ENCODE measurements at places on chromosomes 1 and 21. TPM values are rescaled to one million over a fixed set of nuclear protein-coding genes. Genes with fewer than 3 reads are reported as not detected.

DNA sequence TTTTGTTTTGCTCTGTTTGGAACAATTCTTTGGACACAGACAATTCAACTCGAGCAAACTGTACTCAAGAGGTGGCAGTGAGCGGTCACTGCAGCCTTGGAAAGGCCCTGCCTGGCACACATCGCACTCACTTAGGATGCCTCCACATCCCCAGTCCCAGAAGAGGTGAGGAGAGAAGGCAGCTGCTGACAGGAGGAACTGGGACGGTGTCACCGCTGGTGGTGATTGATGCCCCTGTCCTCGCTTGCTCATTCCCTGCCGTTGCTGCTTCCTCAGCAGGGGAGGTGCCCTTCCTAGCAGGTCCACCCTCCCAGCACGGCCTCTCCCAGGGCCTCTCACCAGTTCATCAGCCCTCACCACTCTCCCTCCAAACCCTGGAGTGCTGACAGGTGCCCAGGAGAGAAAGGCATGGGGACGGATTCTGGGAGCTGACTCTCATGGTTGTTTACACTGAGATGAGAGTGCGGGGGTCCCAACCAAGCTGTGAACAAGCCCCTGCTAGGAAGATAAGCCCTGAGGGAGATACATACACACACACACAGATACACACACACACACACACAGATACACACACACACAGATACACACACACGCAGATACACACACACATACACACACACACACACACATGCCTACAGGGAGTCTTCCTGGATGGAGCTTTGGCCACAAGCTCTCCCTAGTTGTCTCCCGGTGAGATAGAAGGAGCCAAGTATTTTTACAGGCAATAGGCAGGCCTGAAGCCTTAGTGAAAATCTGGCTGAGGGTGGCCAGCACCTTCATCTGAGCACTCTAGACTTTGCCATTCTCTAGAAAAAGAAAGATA is 101.1 kb downstream of the CDC7 start:
- no peaks in the 10 kb centered on the region for H3K27me3 ChIP-seq
- H3K27ac ChIP-seq = peak overlapping the region; percentile 57
- no peak for DNase-seq

DNA sequence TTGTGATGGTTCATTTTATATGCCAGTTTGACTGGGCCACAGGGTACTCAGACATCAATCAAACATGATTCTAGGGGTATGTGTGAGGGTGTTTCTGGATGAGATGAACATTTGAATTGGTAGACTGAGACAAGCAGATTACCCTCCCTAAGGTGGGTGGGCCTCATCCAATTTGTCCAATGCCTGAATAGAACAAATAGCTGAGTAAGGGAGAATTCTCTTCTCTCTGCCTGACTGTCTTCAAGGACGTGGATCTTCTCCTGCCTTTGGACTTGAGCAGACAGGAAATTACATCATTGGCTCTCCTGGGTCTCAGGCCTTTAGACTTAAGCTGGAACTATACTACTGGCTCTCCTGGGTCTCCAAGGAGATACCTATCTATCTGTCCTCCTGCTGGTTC is 64.4 kb downstream of the SUSD4 start:
- no peak for DNase-seq
- H3K27me3 ChIP-seq = no peaks in the 10 kb centered on the region
- H3K4me1 ChIP-seq = no peaks in the 10 kb centered on the region
- H3K27ac ChIP-seq = no peak overlapping the region
- no peaks in the 10 kb centered on the region for H3K36me3 ChIP-seq

- no peaks in the 10 kb centered on the region for H3K27me3 ChIP-seq
- DNase-seq = no peak
- no peaks in the 10 kb centered on the region for H3K36me3 ChIP-seq
- H3K4me3 ChIP-seq = no peak overlapping the region
- H3K4me1 ChIP-seq = no peaks in the 10 kb centered on the region
Measured at GRCh38 chr1:186289943-186290545, 85.0 kb downstream of the TPR start.

- H3K4me3 ChIP-seq = no peak overlapping the region
- H3K4me1 ChIP-seq = no peaks in the 10 kb centered on the region
- no peaks in the 10 kb centered on the region for H3K27me3 ChIP-seq
- no peak overlapping the region for H3K27ac ChIP-seq
- no peak for DNase-seq
Measured at GRCh38 chr1:173295391-173295790, 88.3 kb upstream of the TNFSF4 start.

- peaks cover 4% of the 10 kb centered on the region for H3K36me3 ChIP-seq
- H3K27ac ChIP-seq = peak overlapping the region; percentile 100
- no peak for DNase-seq
- peaks cover 50% of the 10 kb centered on the region for H3K4me1 ChIP-seq
- peak overlapping the region; percentile 100 for H3K4me3 ChIP-seq
- no peaks in the 10 kb centered on the region for H3K27me3 ChIP-seq
Measured at GRCh38 chr1:91020486-91020885, 1.3 kb downstream of the ZNF644 start.

- H3K36me3 ChIP-seq = peaks cover 21% of the 10 kb centered on the region
- DNase-seq = no peak
- H3K4me1 ChIP-seq = no peaks in the 10 kb centered on the region
- H3K27ac ChIP-seq = no peak overlapping the region
- no peak overlapping the region for H3K4me3 ChIP-seq
Measured at GRCh38 chr1:32040711-32041110, 27.0 kb downstream of the KHDRBS1 start.

DNA sequence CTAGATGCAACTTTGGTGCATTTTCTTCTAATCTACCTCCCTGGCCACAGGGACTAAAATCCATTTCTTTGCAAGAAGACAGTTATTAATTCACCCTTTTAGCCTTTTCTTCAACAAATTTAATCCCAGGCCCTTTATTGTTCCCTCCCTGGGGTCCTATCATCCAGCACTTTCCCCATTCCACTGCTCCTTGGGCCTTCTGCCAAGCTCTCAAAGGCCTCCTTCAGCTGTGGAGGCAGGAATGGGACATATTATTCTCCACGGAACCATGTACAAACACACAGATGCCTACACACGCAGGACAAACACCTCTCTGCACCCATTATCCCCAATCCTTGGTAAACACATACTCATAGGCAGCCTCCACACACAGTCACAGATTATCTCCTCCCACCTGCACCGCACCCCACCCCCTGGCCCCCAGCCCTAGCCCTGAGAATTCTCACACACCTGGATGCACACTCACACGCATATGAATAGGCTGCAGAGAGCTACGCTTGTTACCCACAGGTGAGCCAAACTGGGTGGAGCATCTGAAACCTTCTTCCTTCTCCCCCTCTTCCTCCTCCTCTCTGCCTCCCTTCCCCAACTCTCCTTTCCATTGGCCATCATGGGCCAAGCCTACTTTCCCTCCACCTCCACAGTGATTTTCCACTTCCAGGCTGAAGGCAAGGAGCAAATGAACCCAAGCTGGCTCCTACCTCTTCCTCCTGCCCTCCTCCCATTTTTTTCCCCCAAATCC is 11.7 kb downstream of the TAGLN2 start:
- no peaks in the 10 kb centered on the region for H3K27me3 ChIP-seq
- H3K4me1 ChIP-seq = peaks cover 26% of the 10 kb centered on the region
- H3K36me3 ChIP-seq = no peaks in the 10 kb centered on the region
- H3K27ac ChIP-seq = no peak overlapping the region
- no peak overlapping the region for H3K4me3 ChIP-seq

DNA sequence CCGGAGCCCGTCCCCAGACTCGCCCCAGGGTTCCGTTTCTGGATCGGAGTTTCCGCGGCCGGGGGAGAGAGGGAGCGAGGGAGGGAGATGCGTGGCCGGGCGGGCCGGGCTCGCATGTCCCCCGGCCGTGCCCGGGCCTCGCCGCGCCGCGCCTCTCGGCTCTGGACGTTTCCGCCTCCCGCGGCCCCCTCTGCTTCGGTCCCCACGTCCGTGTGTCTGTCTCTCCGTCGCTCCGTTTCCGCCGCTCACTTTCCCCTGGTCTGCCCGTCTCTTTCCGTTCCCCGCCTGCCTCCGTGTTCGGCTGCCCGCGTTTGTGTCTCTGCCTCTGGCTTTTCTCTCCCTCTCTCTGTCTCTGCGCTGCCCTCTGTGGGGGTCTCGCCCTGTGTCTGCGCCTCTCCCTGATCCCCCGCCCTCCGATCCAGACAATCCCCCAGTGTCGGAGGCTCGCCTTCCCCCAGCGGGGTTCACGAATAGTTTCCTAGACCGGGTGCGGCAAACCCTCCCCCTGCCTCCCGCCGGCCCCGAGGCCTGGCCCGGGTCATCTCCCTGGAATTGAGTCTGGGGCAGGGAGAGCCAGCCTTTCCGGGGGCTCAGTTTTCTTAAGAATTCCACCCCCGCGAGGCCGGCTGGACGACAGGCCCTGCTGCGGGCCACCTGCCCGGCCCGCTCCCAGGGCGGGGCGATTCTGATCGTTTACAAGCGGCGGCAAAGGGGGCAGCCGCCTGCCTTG is 735 bp downstream of the NBL1 start:
- peaks cover 65% of the 10 kb centered on the region for H3K27me3 ChIP-seq
- peak overlapping the region; percentile 87 for H3K27ac ChIP-seq
- no peaks in the 10 kb centered on the region for H3K36me3 ChIP-seq
- peaks cover 8% of the 10 kb centered on the region for H3K4me1 ChIP-seq

GRCh38 chr1:248695451-248696132 is 7.0 kb downstream of the OR14I1 start:
- no peak for DNase-seq
- no peaks in the 10 kb centered on the region for H3K27me3 ChIP-seq
- no peaks in the 10 kb centered on the region for H3K4me1 ChIP-seq
- H3K36me3 ChIP-seq = peaks cover 12% of the 10 kb centered on the region
- H3K27ac ChIP-seq = no peak overlapping the region

DNA sequence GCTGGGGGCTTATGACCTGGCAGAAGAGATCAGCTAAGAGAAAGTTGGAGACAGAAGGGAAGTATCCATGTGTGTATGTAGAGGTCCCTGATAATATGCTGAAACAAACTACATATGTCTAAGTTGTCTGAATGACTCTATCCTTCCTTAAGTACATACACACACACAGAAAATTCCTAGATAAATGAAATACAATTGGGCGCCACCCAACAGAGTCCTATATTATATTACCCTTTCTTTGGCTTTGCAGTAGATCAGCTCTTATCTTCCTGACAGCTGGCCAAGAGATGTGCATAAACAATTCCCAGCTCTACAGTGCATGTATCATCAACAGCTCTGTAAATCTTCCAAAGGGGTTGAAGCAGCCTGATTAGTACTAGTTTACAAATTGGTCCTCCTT is 40.1 kb downstream of the SORT1 start:
- no peak overlapping the region for H3K27ac ChIP-seq
- DNase-seq = no peak
- H3K36me3 ChIP-seq = no peaks in the 10 kb centered on the region
- no peak overlapping the region for H3K4me3 ChIP-seq
- H3K4me1 ChIP-seq = no peaks in the 10 kb centered on the region

- H3K27me3 ChIP-seq = peaks cover 11% of the 10 kb centered on the region
- H3K27ac ChIP-seq = peak overlapping the region; percentile 7
Measured at GRCh38 chr1:111565079-111565478, 54.5 kb upstream of the RAP1A start.

DNA sequence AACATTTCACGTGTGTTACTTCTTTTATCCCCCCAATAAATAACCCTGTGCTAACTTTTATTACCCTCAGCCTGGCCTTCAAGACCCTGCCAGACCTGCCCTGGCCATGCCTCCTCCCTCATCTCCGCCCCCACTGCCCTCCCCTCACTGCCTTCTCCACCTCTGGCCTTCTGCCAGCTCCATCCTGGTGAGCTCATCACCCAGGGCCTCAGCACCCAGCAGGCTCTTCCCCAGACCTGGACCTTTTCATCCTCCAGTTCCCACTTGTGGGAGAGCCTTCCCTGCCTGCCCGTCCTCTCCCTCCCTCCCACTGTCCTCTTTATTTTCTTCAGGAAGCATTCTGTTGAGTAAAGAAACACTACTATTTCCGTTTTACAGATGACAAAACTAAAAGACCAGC is 72.0 kb downstream of the SLC66A1 start:
- H3K27ac ChIP-seq = no peak overlapping the region

DNA sequence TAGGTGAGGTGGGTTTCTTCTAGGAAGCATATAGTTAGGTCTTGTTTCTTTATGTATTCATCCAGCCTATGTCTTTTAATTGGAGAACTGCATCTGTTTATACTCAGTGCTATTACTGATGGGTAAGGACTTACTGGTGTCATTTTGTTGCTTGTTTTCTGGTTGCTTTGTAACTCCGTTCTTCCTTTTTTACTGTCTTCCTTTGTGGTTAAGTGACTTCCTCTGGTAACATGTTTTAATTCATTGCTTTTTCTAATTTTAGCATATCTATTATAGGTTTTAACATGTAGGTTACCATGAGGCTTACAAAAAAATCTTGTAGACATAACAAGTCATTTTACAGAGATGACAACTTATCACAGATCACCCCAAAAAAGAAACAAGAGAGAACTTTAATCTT is 160.8 kb downstream of the VAV3 start:
- H3K4me3 ChIP-seq = no peak overlapping the region
- peaks cover 3% of the 10 kb centered on the region for H3K36me3 ChIP-seq
- DNase-seq = no peak
- no peak overlapping the region for H3K27ac ChIP-seq

GRCh38 chr1:87108814-87109411 is 194.5 kb downstream of the HS2ST1 start:
- no peak for DNase-seq
- H3K27me3 ChIP-seq = no peaks in the 10 kb centered on the region
- peaks cover 23% of the 10 kb centered on the region for H3K4me1 ChIP-seq
- H3K27ac ChIP-seq = no peak overlapping the region

DNA sequence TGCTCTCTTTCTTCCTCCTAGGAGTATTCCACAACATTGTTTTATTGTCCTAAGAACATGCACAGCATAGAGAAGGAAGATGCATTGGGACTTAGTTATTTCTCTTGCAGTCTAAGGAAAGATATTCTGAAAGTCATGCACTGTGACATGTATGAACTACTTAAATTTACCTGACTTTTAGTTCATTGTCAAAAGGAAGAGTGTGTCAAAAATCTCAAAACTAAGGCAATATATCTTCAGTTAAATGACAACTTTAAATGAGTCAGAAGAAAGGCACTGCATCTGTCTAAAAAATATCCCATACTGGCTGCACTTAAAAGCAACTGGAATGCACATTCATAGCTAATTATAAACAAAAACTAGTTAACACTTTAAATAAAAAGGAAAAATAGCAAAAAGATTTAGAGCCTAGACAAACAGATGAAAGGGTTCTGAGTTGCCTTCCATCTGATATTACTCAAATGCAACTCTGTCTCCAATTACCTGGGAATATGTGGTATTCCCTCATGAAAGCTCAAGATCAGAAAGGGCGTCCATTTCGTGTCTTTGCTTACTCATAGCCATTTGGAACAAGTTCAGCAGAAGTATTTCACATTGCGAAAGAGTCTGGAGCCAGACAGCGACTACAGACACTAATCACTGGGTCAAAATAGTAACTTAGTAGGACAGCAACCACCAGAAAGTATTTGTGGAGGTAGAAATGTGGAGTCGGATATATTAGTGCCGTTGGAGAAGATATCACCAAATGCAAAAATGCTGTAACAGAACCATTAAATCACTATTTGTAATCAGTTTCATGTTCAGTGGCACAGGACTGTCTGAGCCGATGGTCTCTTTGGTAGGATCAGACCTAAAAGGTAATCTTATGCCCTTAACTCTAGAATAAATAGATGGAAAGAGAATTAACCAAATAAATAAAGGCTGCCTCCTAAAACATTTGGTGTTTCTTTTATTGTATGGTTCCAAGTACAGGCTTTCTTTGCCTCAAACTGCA is 225.7 kb downstream of the GREM2 start:
- H3K4me1 ChIP-seq = no peaks in the 10 kb centered on the region
- H3K27me3 ChIP-seq = no peaks in the 10 kb centered on the region
- H3K36me3 ChIP-seq = peaks cover 12% of the 10 kb centered on the region
- no peak overlapping the region for H3K4me3 ChIP-seq

The SPRR2A gene
- not detected for total RNA-seq

The FAM43B gene
- total RNA-seq = 0.75 TPM

The PRAMEF10 gene
- total RNA-seq = not detected

The NBPF10 gene
- total RNA-seq = 2.1 TPM

The RIPK4 gene
- not detected for total RNA-seq

The CADM3 gene
- total RNA-seq = 10.0 TPM

The TMEM79 gene
- 4.3 TPM for total RNA-seq

The CHI3L2 gene
- total RNA-seq = not detected

The VSIG8 gene
- not detected for total RNA-seq

The TEDDM1 gene
- total RNA-seq = not detected

Data from neural crest cell (in vitro differentiated cells).